ENCODE measurements at places on chromosomes 5 and 9. TPM values are rescaled to one million over a fixed set of nuclear protein-coding genes. Genes with fewer than 3 reads are reported as not detected.

Gene SIT1
- not detected for total RNA-seq

Gene C5orf52
- not detected for total RNA-seq

Gene ROR2
- 2.2 TPM for total RNA-seq

Gene CXCL14
- total RNA-seq = under 0.01 TPM

Gene C5orf34
- 7.2 TPM for total RNA-seq

Gene WDR38
- total RNA-seq = not detected

Gene GARIN3
- not detected for total RNA-seq

Gene CD74
- 0.18 TPM for total RNA-seq

Gene C9orf153
- not detected for total RNA-seq

Gene GABRA1
- not detected for total RNA-seq

Gene SLC45A2
- total RNA-seq = not detected
